ENCODE measurements at places on chromosomes 7 and 10. TPM values are rescaled to one million over a fixed set of nuclear protein-coding genes. Genes with fewer than 3 reads are reported as not detected.

Gene GTPBP4
- total RNA-seq: 20.5 TPM

Gene FAM25G
- not detected for total RNA-seq

Gene DPYSL4
- total RNA-seq: 50.3 TPM

Gene KLF14
- total RNA-seq: 0.23 TPM

Gene AEBP1
- 9.7 TPM for total RNA-seq

Gene TWNK
- 5.5 TPM for total RNA-seq

Gene TMEM270
- total RNA-seq: not detected

Gene INMT
- total RNA-seq: 0.23 TPM

Gene MRLN
- total RNA-seq: 0.69 TPM

Gene ZNF467
- 3.2 TPM for total RNA-seq

Gene GRM8
- 28.4 TPM for total RNA-seq

Gene PDZD7
- total RNA-seq: 7.2 TPM

Gene ASIC3
- total RNA-seq: 1.4 TPM

Gene EPHA1
- total RNA-seq: 7.8 TPM

Gene ASZ1
- total RNA-seq: not detected

Gene ADRB1
- total RNA-seq: 7.6 TPM

Gene CAMK2B
- total RNA-seq: 112 TPM

Gene SPOCK2
- total RNA-seq: 207 TPM

Gene DMTF1
- 130 TPM for total RNA-seq

Gene NPY4R
- 1.2 TPM for total RNA-seq

Gene AUTS2
- total RNA-seq: 82.1 TPM

Gene SPDYE9
- total RNA-seq: not detected

Gene RNF32
- total RNA-seq: 2.5 TPM

Gene ATP5MK
- total RNA-seq: 197 TPM

Gene TSPAN12
- total RNA-seq: 16.8 TPM

Gene DUS4L
- total RNA-seq: 17.8 TPM

Gene HOXA11
- not detected for total RNA-seq

Gene PRSS37
- not detected for total RNA-seq

Gene SRGN
- 29.1 TPM for total RNA-seq

Gene AKR1D1
- not detected for total RNA-seq

Gene OR13A1
- not detected for total RNA-seq

Gene TMEM243
- total RNA-seq: 6.5 TPM

Gene HOXA1
- total RNA-seq: not detected

Gene NKX2-3
- total RNA-seq: not detected

Gene SPAM1
- not detected for total RNA-seq

Gene A1CF
- total RNA-seq: not detected

Gene VAX1
- 4.6 TPM for total RNA-seq

Gene SPRN
- total RNA-seq: 13.4 TPM

Gene SFRP4
- 3.2 TPM for total RNA-seq

Gene HSPA12A
- total RNA-seq: 41.1 TPM

Gene TMEM229A
- total RNA-seq: 4.6 TPM

Gene GCK
- 13.8 TPM for total RNA-seq

Measured in diencephalon (tissue), 1 donor.